ENCODE measurements at places on chromosomes 11 and 22.

DNA sequence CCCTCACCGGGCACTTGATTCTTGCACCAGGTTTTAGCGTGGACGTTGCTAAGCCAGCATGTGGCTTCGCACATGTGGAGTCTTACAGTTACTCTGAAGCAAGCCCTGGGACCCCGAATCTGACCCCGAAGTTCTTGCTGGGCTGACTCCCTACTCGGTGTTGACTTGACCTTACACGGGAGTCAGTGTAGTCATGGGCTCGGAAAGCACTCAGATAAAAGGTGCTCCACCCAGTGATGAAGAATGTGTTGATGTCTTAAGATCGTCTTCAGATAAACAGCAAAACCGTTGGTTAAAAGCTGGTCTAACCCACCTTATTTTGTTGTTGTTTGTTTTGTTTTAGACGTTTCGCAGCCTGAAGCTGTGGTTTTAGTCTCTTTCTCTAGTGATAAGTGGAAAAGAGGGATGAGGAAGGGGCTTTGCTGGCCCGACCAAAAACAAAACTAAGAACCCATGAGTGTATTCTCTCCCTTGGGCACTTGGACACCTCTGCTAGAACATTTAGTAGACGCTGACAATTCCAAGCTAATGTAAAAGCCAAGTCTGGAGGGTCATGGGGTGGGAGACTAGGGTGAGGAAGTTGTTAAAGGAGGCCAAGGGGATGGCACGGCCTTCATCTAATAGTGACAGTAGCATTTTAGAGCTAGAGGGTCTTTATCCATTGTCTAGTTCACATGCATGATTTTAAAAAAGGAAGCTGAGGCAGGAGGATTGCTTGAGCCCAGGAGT is 69.9 kb downstream of the BCR start:
- DNase-seq: no peak

DNA sequence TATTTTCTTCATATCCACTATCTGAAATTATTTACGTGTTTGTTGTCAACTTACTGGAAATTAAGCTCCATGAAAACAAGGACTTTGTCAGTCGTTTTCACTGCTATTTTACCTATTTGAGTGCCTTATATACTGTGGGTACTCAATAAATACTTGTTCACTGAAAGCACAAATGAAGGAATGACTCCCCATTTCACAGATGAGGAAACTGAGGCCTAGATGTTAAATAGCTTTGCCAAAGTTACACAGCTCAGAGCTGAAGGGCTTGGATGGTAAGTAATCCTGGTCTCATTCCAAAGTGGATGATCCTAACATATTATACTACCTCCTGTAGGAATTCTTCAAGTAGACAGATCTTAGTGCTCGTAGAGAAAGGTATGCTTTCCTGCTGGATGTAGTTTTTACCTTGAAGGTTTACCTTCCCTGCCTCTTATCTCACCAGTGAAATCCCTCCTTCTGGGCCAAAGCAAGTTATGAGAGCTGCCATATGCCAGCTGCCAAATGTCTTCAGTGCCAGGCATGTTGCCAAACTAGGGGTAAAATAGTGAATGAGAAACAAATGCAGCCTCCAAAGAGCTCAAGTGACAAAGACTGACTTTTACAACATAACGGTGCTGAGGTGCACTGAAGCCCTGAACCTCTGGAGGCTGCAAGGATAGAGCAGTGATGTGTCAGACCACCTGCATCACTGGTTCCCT is 129.7 kb downstream of the TRIM44 start:
- no peak for DNase-seq

- DNase-seq: no peak
Observed at GRCh38 chr11:120752668-120753067, 241.1 kb downstream of the GRIK4 start.

GRCh38 chr11:111472228-111472627 is 40.0 kb downstream of the BTG4 start:
- DNase-seq: no peak

GRCh38 chr11:108012139-108012725 is 3.5 kb downstream of the CUL5 start:
- DNase-seq: no peak

DNA sequence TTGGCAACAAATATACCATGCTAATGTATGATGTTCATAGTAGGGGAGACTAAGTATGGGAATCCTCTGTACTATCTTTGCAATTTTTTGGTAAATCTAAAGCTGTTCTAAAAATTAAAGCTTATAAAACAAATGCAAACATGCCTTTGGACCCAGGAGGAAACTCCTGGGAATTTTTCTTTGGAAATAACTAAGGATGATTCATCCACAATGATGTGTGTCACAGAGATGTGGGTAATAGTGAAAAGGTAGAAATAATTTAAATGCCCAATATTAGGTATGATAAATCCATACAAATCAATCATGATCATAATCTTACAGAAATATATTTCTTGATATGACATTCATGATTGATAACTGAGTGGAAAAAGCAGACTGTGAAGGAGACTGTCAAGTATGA is 135.8 kb downstream of the TRIM44 start:
- DNase-seq: no peak

GRCh38 chr22:47193606-47194329 is 431.3 kb downstream of the TBC1D22A start:
- DNase-seq: no peak

DNA sequence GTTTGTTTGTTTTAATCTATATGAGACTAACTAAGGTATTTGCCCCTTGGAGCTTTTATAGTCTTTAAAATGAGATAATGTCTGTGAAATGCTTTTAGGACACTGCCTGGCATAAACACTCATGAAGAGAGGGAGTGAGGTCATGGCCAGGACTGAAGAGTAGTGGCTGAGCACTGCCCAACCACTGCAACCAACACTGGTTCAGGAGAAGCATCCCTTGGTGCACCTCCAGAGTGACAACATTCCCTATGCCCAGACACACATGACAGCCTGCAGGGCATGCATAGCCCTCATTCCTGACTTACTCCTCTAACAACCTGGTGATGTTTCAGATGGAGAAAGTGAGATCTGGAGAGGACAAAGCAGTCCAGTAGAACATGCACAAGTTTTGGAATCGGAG is 36.1 kb downstream of the ME3 start:
- DNase-seq: no peak

GRCh38 chr11:9700105-9700801 is 36.4 kb downstream of the SWAP70 start:
- DNase-seq: no peak

DNA sequence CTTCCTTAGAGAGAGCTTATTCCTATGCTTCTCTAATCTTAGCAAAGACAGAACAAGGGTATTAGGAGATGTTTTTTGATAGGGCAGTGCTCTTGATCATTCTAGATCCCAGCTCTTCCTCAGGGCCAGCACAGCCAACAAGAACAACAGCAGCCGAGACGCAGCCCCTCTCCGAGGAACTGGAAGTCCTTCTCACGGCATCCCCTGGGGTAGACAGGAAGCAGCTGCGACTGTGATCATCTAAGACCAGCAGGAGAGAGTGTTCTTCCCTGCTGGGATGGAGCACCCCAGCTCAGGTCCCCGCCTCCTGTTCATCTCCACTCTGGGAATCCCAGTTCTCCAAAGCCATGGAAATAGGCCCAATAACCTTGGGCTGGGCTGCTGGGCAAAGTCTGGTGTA is 29.6 kb downstream of the IRAG1 start:
- DNase-seq: no peak

GRCh38 chr11:134862587-134863195 is 450.6 kb upstream of the B3GAT1 start:
- DNase-seq: no peak

- no peak for DNase-seq
Observed at GRCh38 chr11:62439785-62440602, 21.2 kb downstream of the SCGB1A1 start.

GRCh38 chr22:34019190-34019845 is 99.0 kb upstream of the LARGE1 start:
- no peak for DNase-seq

GRCh38 chr11:126391286-126391954 is 35.9 kb downstream of the ST3GAL4 start:
- DNase-seq: no peak

DNA sequence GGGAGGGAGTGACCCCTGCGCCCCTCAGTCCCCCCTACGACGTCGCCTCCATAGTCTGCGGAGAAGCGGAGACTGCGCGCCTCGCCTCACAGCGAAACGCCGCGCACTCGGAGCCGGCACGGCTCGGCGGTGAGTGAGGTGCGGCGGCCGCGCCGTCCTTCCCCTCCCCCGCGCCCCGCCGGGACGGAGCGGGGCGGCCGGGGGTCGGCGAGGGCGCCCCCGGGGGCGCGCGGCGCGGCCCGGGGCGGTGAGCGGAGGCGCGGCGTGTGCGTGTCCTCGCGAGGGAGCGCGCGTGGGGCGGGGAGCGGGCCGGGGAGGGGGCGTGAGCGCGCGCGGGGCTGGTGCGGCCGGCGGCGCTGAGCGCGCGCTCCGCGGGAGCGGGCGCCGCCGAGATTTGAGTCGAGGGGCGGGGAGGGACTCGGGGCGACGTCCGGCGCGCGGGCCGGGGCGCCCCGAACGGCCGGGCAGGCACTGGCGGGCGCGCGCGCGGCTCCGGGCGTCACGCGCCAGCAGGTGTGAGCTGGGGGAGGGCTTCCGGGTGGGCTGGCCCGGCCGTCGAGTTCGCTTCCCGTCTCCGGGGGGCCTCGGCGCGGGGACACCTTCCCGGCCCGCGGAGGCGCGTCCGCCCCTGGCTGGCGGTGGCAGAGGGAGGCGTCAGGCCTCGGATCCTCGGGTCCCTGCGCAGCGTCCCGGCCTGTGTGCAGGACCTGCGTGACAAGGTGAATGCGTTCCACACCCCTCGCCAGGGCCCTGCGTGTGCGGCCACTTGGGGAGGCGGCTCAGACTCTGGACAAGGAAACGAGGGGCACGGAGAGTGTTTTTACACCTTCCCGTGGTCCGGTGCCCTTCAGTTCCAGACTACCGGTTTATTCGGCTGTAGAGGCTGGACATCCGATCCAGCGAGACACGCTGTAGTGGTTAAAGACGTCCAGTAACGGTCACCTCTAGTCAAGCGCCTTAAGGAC is 50.4 kb downstream of the FAM83F start:
- peak; percentile 69 for DNase-seq

DNA sequence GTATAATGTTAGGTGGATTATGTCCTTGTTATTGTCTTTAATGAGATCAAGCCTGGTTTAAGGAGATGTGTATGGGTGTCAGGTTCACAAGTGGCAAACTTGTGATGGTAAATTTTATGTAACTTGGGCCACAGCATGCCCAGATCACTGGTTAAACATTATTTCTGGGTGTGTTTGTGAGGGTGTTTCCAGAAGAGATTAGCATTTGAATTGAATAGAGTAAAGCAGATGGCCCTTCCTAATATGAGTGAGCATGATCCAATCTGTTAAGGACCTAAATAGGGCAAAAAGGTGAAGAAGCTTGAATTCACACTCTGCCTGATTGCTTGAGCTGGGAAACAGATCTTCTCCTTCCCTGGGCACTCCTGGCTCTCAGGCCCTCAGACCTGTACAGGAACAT is 20.7 kb downstream of the OR5B21 start:
- no peak for DNase-seq

DNA sequence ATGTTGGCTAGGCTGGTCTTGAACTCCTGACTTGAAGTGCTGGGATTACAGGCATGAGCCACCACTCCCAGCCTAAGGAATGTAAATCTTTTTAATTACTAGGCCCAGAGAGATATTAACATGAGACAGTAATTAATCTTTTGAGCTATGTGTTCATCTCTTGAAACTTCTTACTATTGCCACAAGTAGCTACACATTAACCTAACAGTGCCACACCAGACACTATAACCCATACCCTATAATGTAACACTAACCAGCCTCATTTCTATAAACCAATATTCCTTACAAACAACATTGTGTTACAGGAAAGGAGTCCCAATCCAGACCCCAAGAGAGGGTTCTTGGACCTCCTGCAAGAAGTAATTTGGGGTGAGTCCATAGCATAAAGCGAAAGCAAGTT is 8.0 kb upstream of the COX8A start:
- DNase-seq: no peak

- no peak for DNase-seq
Observed at GRCh38 chr11:64562723-64563351, 28.2 kb upstream of the SLC22A12 start.

DNA sequence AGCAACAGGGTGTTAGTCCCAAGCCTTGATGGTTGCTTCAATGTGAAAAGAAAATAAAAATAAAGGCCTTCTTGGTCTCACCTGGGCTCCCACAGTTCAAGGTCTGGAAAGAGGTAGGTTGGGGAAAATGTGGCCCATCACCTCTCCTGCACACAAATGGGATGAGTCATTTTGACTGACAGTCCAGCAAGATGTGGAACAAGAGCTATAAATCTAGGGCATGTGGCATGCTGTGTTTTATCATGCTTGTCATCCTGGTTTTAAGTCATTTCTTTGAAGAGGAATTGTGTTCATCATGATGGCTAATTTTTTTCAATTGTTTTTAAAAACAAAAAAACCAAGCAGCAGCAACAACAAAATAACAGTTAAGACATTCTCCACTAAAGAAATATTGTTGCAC is 503.7 kb downstream of the NTM start:
- DNase-seq: no peak

- DNase-seq: no peak
Observed at GRCh38 chr22:41828516-41828915, 4.4 kb upstream of the SREBF2 start.

- DNase-seq: no peak
Observed at GRCh38 chr22:43825651-43826050, 13.5 kb upstream of the EFCAB6 start.

- no peak for DNase-seq
Observed at GRCh38 chr11:128917144-128917724, 25.4 kb downstream of the TP53AIP1 start.

DNA sequence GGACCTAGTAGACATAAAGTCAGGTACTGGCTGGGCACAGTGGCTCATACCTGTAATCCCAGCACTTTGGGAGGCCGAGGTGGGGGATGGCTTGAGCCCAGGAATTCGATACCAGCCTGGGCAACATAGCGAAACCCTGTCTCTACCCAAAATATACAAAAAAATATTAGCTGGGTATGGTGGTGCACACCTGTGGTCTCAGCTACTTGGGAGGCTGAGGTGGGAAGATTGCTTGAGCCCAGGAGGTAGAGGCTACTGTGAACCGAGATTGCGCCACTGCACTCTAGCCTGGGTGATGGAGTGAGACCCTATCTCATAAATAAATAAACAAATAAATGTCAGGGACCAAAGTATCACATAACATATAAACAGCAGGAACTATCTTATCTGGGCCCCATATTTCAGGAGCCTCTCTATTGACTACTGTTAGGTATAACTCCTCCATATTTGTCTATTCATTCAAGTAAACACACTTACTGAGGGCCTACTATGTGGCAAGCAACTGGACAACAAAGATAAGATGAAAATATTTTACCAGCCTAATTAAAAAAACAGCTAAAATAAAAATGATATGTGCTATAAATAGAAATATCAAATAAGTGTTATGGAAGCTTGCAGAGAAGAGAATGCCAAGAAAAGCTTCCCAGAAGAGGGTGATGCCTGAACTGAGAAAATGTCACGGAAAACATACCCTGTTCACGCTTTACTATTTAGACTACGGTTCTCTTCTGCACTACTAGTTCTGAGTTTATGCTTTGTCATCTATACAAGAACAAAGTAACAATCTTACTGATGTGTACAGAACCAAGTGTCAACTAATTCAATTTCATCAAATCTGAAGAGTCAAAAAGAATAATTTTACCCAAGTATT is 2.0 kb downstream of the NUP98 start:
- DNase-seq: no peak

GRCh38 chr11:47400768-47401279 is 7.6 kb upstream of the SLC39A13 start:
- no peak for DNase-seq
